NT2/D1 (cell line): ENCODE measurements at places on chromosomes 11 and 22.

- no peak for DNase-seq
These were observed 12.2 kb downstream of the LSP1 start for GRCh38 chr11:1864831-1865665.

- DNase-seq: no peak
These were observed 531.1 kb downstream of the BRD1 start for GRCh38 chr22:49296561-49296960.

DNA sequence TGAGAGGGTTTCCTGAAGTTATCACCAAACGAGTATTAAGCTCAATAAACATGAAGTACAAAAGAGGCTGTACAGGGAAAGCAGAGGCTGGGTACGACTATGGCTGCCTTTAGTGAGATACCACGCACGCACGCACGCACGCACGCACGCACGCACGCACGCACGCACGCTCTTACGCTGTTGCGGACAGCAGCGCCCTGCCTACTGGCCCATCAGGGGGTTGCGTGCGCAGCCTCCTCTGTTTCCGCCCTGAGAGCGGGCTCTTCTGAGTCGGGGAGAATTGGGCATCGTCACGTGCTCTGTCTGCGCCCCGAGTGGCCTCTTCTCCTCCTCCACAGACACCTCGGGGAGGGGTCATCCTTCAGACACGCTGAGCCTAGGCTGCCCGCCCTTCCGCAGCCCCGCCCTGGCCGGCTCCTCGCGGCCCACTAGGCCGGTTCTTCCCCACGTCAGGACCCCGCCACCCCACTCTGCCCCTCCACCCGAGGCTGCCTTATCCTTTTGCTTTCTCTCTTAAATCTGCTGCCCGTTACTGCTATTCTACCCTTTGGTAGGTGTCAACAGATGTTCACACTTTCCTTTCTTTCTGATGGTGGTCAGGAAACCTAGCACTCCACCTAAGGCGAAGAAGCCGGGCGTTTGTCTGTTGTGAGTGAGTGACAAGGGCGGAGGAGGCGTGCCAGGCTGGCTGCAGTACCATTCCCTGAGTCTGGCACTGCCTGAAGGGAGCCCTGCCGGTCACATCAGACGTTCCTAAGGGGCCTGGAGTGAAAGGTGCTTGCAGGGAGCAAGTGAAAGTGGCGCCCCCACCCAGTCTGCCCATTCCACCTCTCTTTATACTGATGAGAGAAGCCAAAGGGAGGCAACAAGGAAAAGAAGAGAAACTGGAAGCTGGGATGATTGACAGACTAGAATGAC, 300.4 kb upstream of the B3GAT1 start:
- DNase-seq: no peak

GRCh38 chr11:83865636-83866461, 579.7 kb upstream of the CCDC90B start:
- DNase-seq: no peak

GRCh38 chr11:13208921-13209320, 68.7 kb upstream of the BMAL1 start:
- DNase-seq: no peak

- DNase-seq: no peak
These were observed 131.3 kb downstream of the CHST1 start for GRCh38 chr11:45534132-45534531.

GRCh38 chr11:130772266-130773227, 143.7 kb downstream of the SNX19 start:
- no peak for DNase-seq

DNA sequence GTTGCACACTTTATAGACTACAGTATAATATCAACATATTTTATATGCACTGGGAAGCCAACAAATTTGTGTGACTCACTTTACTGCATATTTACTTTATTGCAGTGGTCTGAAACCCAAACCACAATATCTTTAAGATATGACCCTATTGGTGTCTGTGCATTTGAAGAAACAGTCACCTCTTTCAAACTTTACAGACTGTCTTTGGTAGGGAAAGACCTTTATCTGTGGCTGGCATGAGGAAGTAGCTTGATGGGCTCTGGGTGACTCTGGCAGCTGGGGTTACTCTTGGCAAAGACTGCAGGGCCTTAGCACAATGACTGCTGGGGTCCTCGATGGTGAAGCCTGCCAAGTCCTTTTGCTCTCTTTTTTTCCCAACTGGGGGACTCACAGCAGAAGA, 21.3 kb upstream of the ABTB2 start:
- DNase-seq: no peak

DNA sequence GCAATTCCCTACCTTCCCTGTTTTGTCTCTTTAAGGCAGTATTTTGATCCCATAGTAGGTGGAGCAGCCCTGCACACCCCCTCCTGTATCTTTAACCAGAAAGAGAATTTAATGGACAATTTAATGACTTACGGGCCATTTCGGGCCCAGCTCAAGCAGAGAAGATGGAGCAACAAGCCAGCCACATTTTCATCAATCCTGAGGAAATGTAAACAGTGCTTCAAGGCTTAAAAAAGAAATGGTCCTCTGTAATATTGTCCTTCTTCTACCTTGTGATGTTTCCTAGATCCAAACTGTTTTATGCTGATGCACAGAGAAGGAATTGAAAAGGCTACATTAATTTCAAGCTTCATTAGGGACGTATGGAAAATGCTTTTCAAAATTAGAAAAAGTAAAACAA, 88.6 kb downstream of the MTMR3 start:
- DNase-seq: no peak

- no peak for DNase-seq
These were observed 328.8 kb downstream of the MIAT start for GRCh38 chr22:26985931-26986782.

DNA sequence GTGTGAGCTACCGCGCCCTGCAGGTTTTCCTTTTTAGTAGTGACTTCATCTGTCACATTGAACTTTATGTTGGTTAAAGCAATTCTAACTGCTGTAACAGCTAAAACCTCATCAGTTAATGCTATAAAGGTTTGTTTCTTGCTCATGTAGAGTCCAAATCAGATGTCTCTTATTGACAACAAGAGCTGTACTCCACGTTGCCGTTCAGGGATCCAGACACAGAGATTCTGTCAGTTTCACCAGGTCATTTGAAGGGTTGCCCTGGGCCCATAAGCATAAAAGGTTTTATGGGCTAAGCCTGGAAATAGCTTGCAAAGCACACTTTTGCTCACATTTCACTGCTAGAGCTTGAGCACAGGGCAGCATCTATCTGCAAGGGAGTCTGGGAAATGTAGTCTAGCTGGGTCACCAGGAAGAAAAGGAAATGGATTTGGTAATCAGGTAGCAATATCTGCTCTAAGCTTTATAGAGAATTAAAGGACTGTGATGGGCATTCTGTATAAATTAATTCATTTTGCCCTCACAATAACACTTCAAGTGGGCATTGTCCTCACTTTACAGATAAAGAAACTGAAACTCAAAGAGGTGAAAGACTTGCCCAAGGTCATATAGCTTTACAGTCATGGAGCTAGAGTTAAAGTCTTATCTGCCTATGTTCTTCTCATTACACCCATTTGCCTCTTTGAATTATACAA, 25.2 kb upstream of the PTPRJ start:
- no peak for DNase-seq

DNA sequence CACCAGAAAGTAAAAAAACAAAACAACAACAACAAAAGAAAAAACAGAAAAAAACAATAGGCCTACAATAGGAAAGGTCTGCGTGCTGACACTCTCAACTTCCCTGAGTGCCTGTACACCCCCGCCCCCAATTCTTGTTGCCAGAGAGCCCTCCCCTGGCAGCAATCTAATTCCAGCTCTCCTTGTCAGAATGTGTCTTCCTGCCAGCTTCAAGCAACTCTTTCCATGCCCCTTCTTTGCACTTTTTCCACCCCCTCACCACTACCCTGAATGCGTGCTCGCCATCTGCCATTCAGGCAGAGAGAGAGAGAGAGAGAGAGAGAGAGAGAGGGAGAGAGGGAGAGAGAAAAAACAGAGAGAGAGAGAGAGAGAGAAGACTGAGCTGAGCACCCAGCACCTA, 245.0 kb downstream of the KIRREL3 start:
- DNase-seq: no peak

DNA sequence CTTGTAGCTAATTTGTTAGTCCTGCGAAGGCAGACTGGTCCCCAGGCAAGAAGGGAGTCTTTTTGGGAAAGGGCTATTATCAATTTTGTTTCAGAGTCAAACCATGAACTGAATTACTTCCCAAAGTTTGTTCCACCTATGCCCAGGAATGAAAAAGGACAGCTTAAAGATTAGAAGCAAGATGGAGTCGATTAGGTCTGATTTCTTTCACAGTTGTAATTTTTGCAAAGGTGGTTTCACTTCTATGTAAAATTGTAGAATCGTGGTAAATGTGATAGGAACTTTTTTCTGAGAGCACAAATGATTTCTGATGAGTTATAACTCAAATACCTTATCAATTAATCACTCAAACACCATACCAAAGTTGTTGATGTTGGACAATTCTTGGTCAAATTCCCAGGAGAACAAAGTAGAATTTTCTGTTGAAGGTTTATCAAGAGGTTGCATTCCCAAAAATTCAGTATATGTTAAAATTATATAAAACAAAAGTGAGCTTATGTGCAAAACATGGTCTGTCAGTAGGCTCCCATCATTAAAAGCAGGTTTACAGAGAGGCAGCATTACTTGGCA, 2.9 kb upstream of the CTSC start:
- no peak for DNase-seq

DNA sequence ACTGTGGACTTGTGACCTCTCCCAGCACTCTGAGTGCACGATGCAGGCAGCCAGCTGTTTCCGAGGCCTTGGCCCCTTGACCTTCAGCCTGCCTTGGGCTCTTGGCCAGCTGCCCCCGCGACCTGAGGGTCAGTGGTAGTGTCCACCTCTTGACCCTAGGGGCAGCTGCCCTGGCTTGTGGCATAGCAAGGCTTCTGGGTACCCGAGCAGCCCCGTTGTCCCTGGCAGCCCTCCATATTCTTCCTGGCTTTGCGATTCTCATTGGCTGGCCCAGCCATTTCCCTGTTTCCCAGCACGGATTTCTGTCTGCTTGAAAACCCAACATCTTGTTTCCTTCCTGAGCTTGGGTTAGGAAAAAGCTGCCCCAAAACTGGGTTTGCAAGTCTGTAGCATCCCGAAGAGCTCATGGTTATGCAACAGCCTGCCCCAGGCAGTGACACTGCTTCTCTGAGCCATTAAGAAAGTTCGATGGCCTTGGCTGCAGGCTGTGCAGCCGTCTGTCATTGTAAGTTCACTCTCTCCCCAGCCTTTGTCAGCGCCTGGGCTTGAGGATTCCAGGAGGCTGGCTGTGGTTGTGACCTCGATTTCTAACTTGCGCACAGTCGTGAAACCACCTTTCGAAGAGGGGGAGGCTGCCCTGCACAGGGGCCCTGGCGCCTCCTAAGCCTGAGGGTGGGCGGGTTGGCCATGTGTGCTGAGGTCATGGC, 48.8 kb downstream of the FBLN1 start:
- DNase-seq: no peak

DNA sequence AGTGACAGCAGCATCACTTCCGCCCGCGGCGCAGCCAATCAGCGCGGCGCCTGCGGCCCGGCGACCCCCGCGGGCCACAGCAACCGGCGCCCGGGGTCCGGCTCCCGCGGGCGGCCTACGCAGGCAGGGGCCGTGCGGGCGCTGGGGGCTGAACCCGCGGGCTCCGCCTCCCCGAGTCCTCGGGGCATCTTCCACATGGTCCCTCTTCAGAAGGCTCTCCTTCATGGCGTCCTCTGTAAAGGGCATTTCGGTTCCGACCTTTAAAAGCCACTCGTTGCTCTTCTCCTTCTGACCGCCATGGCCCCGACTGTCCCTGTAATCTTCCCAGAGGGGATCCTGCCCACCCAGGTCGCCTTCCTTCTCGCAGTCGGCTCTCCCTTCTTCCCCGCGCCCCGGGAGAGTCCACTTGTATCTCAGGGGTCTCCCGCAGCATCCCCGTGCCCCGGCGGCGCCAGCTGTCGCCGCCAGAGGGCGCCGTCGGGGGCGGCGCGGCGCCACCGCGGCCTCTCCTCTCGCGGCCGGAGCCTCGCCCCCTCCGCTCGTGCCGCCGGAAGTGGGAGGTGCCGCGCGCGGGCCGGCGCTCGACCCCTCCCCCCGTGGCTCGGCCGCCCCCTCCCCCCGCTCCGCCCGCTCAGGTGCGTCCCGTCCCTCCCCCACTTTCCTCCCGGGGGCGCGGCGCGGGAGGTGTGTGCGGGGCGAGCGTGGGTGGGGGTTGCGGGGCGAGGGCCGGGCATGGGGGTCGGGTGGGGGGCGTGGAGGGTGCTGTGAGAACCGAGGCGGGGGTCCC, at the start of gene RNF214:
Gene RNF214 (plus strand): TSS at position 580 of the 787 bp plus-strand sequence. CDS start 1,602 bp downstream, outside the sequence.
- peak; percentile 49 for DNase-seq

GRCh38 chr11:74341921-74342320, 30.5 kb upstream of the P4HA3 start:
- DNase-seq: no peak

- DNase-seq: no peak
These were observed 1.3 kb upstream of the CLDN25 start for GRCh38 chr11:113778111-113778910.

GRCh38 chr11:104602643-104603042, 295.6 kb downstream of the CASP12 start:
- DNase-seq: no peak

DNA sequence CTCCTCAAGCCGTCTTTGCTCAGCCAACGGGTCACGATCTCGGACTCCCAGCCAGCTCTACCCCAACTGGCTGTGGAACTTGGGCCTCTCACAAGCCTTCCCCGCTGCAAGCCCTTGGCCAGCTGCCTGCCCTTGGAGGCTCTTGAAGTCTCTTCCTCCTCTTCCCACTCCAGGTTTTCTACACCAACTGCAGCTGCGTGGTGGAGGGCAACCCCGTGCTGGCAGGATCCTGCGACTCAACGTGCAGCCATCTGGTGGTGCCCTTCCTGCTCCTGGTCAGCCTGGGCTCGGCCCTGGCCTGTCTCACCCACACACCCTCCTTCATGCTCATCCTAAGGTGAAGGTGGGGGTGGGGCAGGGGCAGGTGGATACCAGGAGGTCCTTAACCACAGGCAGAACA, 40.5 kb upstream of the TPBGL start:
- no peak for DNase-seq

DNA sequence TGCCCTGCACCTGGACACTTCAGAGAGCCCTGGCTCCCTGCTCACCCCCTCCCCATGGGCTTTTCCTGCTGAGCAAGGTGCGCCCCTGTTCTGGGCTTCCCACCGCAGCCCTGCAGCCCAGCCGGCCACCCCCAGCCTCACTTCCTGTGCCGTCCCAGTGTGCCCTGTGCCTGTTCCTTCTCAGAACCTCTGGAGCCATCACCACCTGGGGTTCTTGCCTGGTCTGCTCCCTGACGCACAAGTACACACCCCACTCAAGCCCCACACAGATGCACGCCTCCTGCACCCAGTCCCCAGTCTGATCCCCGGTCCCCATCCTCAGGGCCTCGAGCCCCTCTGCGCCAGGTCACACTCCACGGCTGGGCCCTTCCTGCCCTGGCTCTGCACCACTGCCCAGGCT, 23.9 kb upstream of the DGCR8 start:
- no peak for DNase-seq

- DNase-seq: peak; percentile 91
These were observed 10.9 kb downstream of the ROBO3 start for GRCh38 chr11:124875943-124876817.

DNA sequence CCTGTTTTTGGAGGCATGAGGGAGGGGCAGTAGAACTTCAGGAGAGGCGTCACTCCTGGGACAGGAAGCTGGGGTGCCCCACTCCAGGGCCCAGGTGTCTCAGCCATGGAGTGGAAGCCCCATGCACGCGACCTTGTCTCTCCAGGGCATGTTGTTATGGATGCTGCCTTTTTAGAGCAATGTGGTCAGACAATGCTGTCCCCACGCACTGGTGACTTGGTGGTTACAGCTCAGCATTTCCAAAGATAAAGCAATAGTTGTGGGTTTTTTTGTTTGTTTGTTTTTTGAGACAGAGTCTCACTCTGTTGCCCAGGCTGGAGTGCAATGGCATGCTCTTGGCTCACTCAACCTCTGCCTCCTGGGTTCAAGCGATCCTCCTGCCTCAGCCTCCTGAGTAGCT, 22.3 kb downstream of the EIF4G2 start:
- no peak for DNase-seq
